ENCODE measurements at places on chromosomes 5 and 9. TPM values are rescaled to one million over a fixed set of nuclear protein-coding genes. Genes with fewer than 3 reads are reported as not detected.

SLC6A18 gene
- not detected for total RNA-seq

ADAMTS6 gene
- total RNA-seq: 0.73 TPM

FAXDC2 gene
- total RNA-seq: 27.6 TPM

NOXA1 gene
- 2.2 TPM for total RNA-seq

GNAQ gene
- total RNA-seq: 15.9 TPM

CTNNA1 gene
- 322 TPM for total RNA-seq

PCDHA7 gene
- not detected for total RNA-seq

IARS1 gene
- 54.7 TPM for total RNA-seq

HMCN2 gene
- 5.7 TPM for total RNA-seq

EPB41L4A gene
- 21.5 TPM for total RNA-seq

KCNIP1 gene
- not detected for total RNA-seq

PCDHGB2 gene
- 8.3 TPM for total RNA-seq

C5orf47 gene
- total RNA-seq: 0.16 TPM

ZFP2 gene
- 0.70 TPM for total RNA-seq

PCDHGA7 gene
- total RNA-seq: 7.2 TPM

NACC2 gene
- 37.0 TPM for total RNA-seq

WNK2 gene
- total RNA-seq: 200 TPM

ANKRD18A gene
- total RNA-seq: 2.9 TPM

ADCY2 gene
- 0.19 TPM for total RNA-seq

PCDH12 gene
- total RNA-seq: 10.4 TPM

LCN9 gene
- not detected for total RNA-seq

MSMP gene
- total RNA-seq: not detected

MAT2B gene
- total RNA-seq: 59.1 TPM

RNF183 gene
- not detected for total RNA-seq

SH2D3C gene
- 21.3 TPM for total RNA-seq

SHB gene
- 14.7 TPM for total RNA-seq

ARAP3 gene
- 14.7 TPM for total RNA-seq

ADAMTS16 gene
- total RNA-seq: not detected

OR1J2 gene
- not detected for total RNA-seq

BTNL8 gene
- total RNA-seq: 0.41 TPM

All from Right ventricle myocardium inferior (tissue), 1 donor.